ENCODE measurements at places on chromosomes 5 and 9.
A peak's percentile ranks its signal among the peaks of the same experiment; 100 is the strongest.

DNA sequence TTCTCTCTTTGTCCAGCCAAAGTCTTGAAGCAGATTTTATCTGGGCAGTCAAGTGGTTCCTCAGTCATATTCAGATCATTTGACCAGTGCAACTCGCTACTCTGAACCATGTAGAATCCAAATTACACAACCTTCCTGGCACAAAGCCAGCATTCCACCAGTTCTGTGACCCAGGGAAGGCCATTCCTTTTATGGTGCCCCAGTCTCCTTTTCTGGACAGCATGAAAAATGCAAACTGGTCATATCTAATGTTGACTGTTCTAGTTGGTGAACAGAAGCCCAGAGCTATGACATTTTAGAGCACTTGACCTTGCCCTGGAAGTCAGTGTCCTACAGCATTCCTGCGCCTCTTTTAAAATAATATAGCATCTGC is 364.6 kb downstream of the BRINP1 start:
- no peak for DNase-seq

- DNase-seq: no peak
Observed at GRCh38 chr9:132551556-132551955, 30.9 kb upstream of the BARHL1 start.

GRCh38 chr9:112489039-112489546 is 2.5 kb downstream of the KIAA1958 start:
- no peak for DNase-seq

DNA sequence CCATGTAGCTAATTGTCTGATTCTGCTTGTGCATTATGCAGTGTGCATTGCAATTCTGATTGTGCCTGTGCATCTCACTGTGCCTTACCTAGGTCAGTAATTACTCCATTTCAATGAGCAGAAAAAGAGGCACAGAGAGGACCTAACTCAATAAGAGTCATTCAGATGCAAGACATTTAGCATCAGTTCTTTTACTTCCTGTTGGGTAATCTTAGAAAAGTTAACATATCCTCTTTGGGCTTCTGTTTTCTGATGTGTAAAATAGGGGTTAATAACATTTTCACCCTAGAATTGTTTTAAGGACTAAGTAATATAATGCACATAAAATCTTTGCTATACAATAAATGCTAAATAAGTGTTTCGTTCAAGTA is 7.0 kb upstream of the DCTN4 start:
- DNase-seq: no peak

- no peak for DNase-seq
Observed at GRCh38 chr9:106969696-106970095, 106.7 kb downstream of the ZNF462 start.

GRCh38 chr5:139954462-139954861 is 88.6 kb downstream of the NRG2 start:
- no peak for DNase-seq

DNA sequence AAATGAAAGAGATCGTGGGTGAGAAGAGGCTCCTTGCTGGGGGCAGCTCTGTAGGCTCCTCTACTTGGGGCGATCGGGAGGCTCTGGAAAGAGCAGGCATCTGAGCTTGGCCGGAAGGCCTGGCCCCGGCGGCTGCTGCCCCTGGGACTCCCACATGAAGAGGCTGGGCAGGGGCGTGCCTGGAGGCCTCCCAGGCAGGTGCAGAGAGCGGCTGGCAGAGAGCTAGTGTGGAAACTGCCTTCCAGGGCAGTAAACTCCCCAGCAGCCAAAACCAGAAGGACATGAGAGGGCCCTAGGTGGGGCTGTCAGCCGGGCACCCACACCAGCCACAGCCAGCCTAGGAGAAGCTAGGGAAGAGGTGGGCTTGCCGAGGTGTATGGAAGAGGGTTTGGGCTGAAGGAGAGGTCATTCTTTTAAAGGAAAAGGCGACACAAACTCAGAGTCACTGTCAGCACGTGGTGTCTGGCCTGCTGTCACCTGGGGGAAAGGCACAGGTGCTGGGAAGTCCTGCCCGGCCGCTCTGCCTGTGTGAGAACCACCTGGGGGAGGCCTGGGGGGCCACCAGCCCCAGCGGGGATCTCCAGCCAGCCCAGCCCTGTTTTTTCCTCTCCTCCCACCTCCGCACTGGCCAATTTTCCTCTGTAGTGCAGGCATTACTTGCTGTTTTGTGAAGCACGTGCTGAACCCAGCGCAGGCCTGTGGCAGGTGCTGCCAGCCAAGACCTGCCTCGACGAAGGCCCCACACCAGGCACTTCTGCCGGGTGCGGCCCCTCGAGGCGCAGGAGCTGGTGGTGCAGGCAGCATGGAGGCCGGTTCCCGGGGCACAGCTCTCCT is 44.8 kb upstream of the EGFL7 start:
- DNase-seq: peak; percentile 63

GRCh38 chr5:98698359-98698758 is 75.1 kb upstream of the RGMB start:
- no peak for DNase-seq

DNA sequence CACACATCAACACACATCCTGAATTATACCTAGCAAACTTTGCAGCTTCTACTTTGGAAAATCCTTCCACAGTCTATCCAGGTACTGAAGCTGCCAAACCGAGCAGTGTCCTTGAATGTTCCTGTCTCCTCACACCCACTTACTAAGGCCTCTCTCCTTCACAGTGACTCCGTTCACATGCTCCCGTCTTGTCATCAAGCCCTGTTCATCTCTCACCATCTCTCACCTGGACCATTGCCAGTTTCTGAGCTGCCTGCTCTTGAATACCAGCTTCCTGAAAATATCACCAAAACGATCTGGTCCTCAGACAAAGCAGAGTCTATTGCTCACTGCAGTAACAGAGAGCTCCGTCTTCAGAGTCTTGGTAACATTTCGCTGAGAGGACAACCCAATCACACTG is 57.4 kb downstream of the GCNT1 start:
- no peak for DNase-seq

DNA sequence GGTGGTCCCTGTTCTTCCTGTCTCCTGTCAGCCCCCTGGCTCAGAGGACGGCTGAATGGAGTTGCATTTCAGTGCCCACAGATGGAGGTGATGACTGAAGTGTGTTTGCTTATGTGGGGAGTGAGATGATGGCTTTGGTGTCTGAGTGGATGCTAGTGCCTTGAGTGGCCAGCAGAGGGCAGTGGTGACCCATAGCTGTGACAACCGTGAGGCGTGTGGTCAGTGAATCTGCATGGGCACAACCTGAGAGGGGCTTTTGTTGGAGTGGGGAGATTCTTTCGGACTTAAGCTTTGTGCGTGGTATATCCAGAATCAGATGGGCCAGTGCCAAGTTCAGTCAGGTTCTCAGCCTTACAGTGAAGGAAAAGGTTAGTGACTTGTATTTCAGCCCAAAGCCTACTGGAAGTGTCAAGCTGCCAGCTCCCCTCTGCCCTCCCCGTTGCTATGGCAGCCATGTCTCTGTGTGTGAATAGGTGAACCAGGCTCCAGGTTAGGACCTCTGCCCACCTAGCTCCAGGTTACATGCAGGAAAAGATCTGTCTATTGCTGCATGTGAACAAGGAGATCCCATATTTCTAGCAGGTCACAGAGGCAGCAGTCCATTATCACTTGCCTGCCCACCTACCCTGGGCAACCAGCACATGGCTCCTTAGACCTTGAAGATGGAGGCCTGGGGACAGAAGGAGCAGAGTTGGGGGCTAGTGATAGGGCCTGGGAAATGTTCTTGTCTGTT is 14.7 kb upstream of the CXXC5 start:
- no peak for DNase-seq

GRCh38 chr5:11177999-11178711 is 417.1 kb upstream of the DAP start:
- DNase-seq: no peak

Data from GM12891 (cell line).